Spinal cord (tissue), 10 donors: ENCODE measurements at places on chromosomes 6 and 20. TPM values are rescaled to one million over a fixed set of nuclear protein-coding genes. Genes with fewer than 3 reads are reported as not detected.

DNA sequence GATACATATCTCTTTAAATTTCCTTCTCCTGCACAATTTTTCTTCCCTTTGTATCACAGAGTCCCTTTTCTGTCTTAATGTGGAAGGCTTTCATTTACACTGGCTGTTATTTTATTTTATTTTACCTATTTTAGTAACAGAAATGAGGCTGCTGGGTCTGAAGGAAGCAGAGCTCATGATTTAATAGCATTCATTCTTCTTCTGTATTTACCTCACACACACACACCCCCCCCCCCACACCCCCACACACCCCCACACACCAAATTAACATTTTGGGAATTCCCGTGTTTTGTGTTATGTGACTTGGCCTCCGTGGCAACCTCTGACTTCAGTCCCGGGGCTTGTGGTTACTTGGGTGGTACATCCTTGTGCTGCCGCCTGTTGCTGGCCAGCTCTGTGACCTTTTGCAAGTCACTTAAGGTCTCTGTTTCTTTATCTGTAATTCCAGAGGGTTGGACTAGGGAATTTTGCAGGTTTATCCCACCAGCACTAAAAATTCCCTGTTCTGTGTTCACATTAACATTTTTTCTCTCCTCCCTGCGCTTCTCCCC is 108.8 kb downstream of the TIAM2 start:
- no peak for DNase-seq

DNA sequence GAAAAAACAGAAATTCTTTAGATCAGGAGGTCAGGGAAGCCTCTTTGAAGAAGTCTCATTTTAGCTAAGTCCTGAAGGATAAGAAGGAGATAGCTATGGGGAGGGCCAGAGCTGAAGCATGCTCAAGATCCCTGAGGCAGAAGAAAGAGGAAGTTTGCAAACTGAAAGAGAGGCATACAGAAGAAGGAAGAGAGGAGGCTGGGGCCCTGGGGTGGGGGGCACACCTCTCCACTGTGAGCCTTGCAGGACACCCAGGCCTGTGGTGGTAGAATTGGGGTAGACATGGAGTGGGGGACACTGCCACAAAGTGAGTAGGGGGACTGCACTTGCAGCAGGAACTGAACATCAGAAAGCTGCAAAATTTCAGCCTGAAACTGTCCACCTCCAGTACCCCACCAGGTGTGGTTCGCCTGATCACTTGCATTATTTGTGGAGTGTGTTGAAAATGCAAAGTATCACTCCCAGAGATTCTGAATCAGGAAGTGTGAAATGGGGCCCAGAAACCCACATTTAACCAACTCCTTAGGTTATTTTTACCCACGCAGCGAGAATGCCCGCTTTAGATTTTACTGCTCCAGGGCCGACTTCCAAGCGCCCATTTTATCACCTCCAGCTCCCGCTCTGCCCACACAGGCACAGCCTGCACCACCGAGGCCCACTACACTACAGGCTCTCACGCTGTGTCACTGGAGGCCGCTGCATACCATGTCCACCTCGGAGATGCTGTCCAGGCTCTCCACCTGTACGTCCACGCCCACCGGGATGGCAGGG is 44.0 kb downstream of the GABRR2 start:
- no peak for DNase-seq

DNA sequence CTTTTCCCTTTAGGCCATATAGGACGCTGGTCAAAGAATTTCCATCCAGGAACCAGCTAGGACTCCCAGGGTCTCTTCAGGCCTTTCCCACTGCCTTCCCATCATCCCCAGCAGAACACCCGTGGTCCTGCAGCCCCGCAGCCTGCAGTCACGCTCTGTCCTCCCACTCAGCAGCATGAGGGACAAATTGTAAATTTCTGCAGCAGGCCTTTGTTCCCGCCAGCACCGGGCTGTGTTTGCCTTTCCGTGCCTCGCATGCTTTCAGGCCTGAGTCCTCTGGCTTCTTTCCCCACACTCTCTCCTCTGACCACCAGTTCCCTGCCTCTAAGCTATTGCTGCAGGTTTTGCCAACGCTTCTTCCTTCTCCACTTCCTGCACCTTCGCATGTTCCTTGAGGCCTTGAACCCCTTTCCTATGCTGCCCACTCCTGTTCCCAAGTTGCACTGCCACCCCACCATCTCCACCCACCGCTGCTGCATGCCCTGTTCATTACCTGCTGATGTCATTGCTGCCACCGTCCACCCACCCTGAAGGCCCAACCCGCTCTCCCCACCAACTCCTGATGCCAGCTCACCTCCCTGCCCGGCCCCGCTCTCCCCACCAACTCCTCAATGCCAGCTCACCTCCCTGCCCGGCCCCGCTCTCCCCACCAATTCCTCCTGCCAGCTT is 49.8 kb downstream of the RNASET2 start:
- no peak for DNase-seq

Gene PDYN
- total RNA-seq, result 1.2 TPM

Gene FIG4
- total RNA-seq, result 38.5 TPM
